ENCODE measurements at places on chromosomes 12 and 14. TPM values are rescaled to one million over a fixed set of nuclear protein-coding genes. Genes with fewer than 3 reads are reported as not detected.

FOXJ2 gene
- total RNA-seq = 10.4 TPM

TSPAN8 gene
- 0.15 TPM for total RNA-seq

RNASE3 gene
- total RNA-seq = not detected

HHIPL1 gene
- total RNA-seq = 0.25 TPM

SERPINA5 gene
- total RNA-seq = 0.29 TPM

KRT81 gene
- total RNA-seq = 3,731 TPM

PTPRB gene
- 1.1 TPM for total RNA-seq

MIP gene
- total RNA-seq = 0.20 TPM

IQSEC3 gene
- not detected for total RNA-seq

GLRX5 gene
- total RNA-seq = 73.5 TPM

NOVA1 gene
- 6.2 TPM for total RNA-seq

LRCOL1 gene
- total RNA-seq = not detected

Data from A549 treated with CpdA at 1 μM for 4 hours (cell line).